ENCODE measurements at places on chromosomes 2 and 18. TPM values are rescaled to one million over a fixed set of nuclear protein-coding genes. Genes with fewer than 3 reads are reported as not detected.

SLC4A5 gene
- 8.7 TPM for total RNA-seq

ANO7 gene
- 0.66 TPM for total RNA-seq

MAL gene
- not detected for total RNA-seq

ALPI gene
- not detected for total RNA-seq

AQP12B gene
- not detected for total RNA-seq

ANKRD30B gene
- total RNA-seq, result 0.49 TPM
